Osteoblast (primary cell): ENCODE measurements at places on chromosomes 5 and 9. TPM values are rescaled to one million over a fixed set of nuclear protein-coding genes. Genes with fewer than 3 reads are reported as not detected.

The MRPL50 gene
- 10.3 and 12.3 TPM in 2 replicates for total RNA-seq

- peak; percentile 79 for DNase-seq
Measured at GRCh38 chr9:33202552-33203201, 35.5 kb upstream of the B4GALT1 start.

DNA sequence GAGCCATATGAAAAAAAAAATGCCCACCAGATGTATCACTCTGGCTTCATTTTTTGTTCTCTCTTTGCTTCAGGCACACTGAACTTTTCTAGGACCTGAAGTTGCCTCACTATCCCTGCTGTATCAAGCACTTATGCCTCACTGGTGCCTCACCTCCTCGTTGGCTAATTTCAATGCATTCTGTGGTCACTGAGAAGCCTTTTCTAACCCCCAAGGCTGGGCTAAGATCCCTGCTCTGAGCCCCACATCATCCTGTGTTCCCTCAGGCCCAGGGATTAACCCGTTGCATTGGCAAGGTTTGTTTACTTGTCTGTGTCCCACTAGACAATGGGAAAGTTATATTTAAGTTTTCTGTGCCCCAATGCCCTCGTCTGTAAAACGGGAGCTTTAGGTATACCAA lies 362.7 kb downstream of the OSTF1 start:
- DNase-seq: no peak

GRCh38 chr5:177985430-177986040 lies 10.5 kb downstream of the PROP1 start:
- no peak for DNase-seq

GRCh38 chr9:95810814-95811213 lies 64.7 kb upstream of the ERCC6L2 start:
- no peak for DNase-seq
